ENCODE measurements at places on chromosomes 1 and 21. TPM values are rescaled to one million over a fixed set of nuclear protein-coding genes. Genes with fewer than 3 reads are reported as not detected.

- no peak overlapping the region for H3K4me3 ChIP-seq
- H3K36me3 ChIP-seq, result no peaks in the 10 kb centered on the region
- no peak for DNase-seq
- H3K4me1 ChIP-seq, result no peaks in the 10 kb centered on the region
Measured at GRCh38 chr1:180893614-180894013, 19.1 kb upstream of the KIAA1614 start.

RGS8 gene
- polyA plus RNA-seq, result not detected

DNA sequence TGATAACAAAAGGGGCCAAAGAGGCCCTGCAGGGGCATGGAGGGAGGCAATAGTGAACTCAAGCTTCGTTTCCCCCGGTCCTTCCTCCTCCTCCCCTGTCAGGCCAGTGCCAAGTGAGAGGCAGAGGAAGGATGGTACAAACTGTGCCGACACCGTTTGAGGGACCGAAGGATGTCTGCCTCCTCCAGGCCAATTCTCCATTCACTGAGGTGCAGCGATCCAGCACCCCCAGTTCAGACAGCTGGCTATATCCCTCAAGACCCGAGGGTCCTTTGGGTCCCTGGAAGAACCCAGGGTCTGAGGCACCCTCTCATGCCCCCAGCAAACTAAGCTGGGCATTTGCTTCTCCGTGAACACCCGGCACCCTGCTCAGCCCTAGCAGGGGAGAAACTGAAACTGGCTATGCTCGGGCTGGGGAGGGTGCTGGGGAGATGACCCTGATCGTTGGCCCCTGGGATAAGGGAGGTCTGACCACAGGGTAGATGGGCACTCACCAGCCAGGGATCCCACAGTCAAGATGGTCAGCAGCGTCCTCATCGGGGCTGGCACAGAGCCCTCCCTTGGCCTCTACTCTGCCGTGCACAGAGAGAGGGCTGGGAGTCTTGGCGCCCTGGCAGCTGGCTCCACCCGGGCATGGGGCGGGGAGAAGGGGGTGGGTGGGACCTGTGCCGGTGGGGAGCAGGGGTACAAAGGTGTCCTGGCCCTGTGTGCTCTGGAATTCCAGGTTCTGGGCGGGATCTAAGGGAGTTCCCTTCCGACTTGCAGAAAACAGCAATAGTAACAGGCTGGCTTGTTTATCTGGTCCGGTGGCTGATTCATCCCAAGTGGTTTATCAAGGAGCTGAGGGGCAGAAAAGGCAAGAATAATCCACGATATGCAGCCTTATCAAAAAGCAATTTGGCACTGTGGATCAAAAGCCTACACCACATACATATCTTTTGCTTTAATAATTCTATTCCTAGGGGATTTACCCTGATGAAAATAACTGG is at the start of gene IL22RA1:
Gene IL22RA1 (minus strand): TSS at position 595 of the 989 bp plus-strand sequence. CDS start 58 bp downstream, at position 537.
- H3K4me1 ChIP-seq, result no peaks in the 10 kb centered on the region
- H3K27ac ChIP-seq, result no peak within 1 kb of the TSS
- H3K27me3 ChIP-seq, result no peaks in the 10 kb centered on the region
- no peak within 1 kb of the TSS for H3K4me3 ChIP-seq

GRCh38 chr1:230243583-230244353 is 176.7 kb downstream of the GALNT2 start:
- no peak overlapping the region for H3K4me3 ChIP-seq
- no peak for DNase-seq
- H3K27me3 ChIP-seq, result no peaks in the 10 kb centered on the region
- H3K36me3 ChIP-seq, result peaks cover 98% of the 10 kb centered on the region
- H3K27ac ChIP-seq, result no peak overlapping the region

USH2A gene
- polyA plus RNA-seq, result not detected

GRCh38 chr1:107829036-107829770 is 135.8 kb downstream of the VAV3 start:
- H3K4me3 ChIP-seq, result no peak overlapping the region
- no peaks in the 10 kb centered on the region for H3K27me3 ChIP-seq
- no peak overlapping the region for H3K27ac ChIP-seq
- no peaks in the 10 kb centered on the region for H3K36me3 ChIP-seq
- H3K4me1 ChIP-seq, result peaks cover 22% of the 10 kb centered on the region

- H3K4me3 ChIP-seq, result no peak overlapping the region
- DNase-seq, result no peak
- no peaks in the 10 kb centered on the region for H3K27me3 ChIP-seq
- no peaks in the 10 kb centered on the region for H3K4me1 ChIP-seq
- H3K36me3 ChIP-seq, result peaks cover 8% of the 10 kb centered on the region
Measured at GRCh38 chr1:42175314-42176054, 10.9 kb upstream of the GUCA2A start.

DNA sequence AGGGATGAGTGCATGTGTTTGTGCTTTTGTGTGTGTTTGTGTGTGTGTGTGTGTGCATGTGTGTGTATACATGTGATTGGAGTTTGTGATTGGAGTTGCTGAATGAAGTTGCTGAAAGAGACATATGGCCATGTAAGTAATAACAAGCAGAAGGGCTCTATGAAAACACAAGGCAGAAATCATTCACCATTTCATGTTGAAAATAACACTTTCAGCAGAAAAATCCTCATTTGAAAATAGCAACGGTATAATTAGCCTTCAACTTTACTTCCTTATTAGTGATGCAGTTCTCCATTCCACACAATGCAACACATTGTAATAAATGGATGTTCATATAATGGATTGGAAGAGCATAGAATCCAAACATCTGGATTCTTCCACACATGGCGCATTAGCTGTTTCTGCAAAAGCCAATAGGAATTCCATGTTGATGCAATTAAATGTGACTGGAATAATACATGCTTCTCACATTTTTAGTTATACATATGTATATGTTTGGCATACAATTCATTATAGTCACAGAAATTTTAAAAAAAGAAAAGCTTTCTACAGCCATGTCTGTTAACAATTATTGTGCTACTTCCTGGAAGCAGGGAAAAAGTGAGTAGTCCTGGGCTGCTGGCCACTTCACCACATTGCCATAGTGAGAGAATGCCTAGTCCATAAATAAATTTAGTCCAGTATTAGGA is 538.0 kb downstream of the LTN1 start:
- no peaks in the 10 kb centered on the region for H3K36me3 ChIP-seq
- H3K4me3 ChIP-seq, result no peak overlapping the region
- H3K27ac ChIP-seq, result no peak overlapping the region

Data from CD14-positive monocyte (primary cell).